ENCODE measurements at places on chromosomes 16 and 17.

DNA sequence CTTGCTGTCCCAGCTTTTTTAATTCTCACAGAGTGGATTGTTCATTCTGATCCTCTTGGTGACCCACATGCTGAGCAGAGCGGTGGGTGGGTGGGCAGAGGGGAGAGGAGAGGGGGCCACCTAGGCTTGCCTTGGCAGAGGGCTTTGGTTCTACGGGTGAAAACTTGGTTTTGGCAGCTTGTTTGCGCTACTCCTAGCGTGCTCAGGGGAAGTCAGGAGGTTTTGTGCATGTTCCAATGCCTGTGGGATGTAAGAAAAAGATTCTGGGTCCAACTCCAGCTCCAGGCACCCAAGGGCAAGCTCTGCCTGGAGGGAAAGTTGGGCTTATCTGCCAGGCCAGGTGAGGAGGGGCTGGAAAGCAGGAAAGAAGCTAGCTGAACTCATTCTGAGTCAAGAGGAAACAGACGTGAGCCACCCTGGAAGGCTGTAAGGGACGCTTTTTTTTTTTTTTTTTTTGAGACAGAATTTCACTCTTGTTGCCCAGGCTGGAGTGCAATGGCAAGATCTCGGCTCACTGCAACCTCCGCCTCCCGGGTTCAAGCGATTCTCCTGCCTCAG lies 169.1 kb downstream of the WSCD1 start:
- DNase-seq = no peak

GRCh38 chr16:87963400-87963799 lies 12.2 kb downstream of the BANP start:
- DNase-seq = no peak

DNA sequence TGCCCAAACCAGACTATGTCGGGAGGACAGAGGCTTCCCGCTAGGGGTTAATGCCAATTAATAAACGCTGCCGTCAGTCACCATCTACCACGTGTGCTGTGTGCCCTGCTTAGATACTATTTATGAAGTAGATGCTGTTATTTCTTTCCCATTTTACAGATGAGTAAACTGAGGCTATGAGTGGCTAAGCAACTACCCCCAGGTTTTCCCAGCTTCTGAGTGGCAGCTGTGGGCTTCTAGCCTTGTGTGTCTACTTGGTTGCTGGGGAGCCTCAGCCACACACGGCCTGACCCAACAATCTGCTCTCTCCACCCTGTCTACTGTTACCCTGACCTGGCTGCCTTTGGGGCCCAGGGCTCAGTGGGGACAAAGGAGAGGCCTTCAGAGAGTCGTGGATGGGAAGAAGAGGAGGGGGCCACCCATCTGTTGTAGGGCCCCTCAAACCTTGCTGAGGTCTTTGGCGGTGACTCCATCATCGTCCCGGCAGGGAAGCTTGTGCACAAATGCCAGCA lies 7.1 kb downstream of the GIT1 start:
- no peak for DNase-seq

DNA sequence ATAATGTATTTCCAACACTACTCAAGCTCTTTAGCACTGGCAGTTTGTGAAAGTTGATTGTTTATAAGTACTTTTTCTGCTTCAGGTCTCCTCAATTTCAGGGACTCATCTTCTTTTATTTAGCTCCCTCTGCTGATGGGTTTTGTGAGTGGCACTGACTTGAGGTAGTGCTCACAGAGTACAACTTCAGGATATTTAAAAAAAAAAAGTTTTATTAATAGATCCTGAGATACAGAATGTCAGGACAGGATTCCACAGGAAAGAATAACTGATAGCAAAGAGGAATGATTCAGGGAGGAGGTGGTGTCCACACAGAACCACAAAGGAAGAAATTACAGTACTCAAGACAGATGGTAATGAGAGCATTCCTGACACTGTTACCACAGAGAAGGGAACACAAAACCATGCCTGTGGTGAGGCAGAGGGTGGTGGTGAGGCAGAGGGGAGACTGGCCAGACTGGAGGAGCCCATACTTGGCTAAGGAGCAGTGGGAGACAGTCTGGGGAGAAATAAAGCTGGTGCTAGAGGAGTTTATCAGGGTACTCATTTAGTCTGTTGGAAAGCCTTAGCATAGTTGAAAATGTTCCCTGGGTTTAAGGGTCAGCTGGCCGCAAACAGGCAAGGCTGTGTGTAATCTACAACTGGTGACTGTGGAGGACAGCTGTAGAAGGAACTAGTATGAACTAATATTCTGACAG lies 63.7 kb downstream of the SPAG9 start:
- no peak for DNase-seq

- no peak for DNase-seq
Measured at GRCh38 chr17:27207073-27207513, 86.8 kb upstream of the WSB1 start.

GRCh38 chr16:10180771-10181163 lies 1.5 kb downstream of the GRIN2A start:
- DNase-seq = peak; percentile 3

DNA sequence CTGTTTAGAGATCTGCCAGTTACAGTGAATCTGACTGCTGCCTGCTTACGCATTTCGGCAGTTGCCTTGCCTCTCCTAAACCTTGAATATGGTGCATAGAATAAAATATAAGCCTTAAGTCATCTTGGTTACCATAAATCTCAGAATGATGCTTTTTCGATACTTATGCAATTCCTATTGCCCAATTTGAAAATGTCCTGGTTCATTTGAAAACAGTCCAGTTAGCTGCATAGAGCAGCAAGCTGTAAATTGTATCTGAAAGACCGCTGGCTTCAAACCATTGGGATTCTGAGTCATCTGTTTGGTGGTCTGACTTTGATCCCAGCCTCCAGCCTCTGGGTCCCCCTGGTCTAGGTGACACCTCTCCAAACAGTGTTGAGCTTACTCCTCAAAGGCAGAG lies 2.7 kb upstream of the PRKCA start:
- DNase-seq = no peak

DNA sequence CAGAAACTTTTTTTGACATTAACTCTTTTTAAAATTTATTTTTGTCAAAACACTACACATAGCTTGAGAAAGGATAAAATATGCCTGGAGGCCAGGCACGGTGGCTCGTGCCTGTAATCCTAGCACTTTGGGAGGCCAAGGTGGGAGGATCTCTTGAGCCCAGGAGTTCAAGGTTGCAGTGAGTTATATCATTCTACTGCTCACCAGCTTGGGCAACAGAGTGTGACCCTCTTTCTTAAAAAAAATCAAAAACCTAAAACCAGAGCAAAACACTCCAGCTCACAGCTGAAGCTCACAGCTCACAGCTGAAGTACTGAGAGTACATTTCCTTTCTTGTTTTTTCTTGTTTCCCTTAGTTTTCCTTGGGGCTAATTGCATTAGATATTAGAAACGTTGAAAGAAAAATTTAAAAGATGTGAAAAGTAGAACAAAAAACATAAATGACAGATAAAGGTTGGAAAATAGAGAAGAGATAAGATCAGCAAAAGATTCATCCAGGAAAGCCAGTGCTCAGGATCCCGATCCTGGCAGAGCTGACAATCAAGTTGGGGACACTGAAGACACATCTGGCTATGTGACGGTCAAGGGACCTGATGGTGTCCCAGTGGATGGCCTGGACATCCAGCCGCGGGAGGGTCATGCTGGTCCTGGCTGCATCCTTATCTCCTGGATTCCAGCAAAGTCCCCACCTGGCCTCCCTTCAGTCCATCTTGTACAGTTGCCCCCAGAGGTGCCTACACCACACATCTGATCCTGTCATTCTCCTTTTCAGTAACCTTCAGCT lies 9.8 kb downstream of the CHST6 start:
- no peak for DNase-seq

- no peak for DNase-seq
Measured at GRCh38 chr17:44865931-44866330, 18.2 kb downstream of the HIGD1B start.

DNA sequence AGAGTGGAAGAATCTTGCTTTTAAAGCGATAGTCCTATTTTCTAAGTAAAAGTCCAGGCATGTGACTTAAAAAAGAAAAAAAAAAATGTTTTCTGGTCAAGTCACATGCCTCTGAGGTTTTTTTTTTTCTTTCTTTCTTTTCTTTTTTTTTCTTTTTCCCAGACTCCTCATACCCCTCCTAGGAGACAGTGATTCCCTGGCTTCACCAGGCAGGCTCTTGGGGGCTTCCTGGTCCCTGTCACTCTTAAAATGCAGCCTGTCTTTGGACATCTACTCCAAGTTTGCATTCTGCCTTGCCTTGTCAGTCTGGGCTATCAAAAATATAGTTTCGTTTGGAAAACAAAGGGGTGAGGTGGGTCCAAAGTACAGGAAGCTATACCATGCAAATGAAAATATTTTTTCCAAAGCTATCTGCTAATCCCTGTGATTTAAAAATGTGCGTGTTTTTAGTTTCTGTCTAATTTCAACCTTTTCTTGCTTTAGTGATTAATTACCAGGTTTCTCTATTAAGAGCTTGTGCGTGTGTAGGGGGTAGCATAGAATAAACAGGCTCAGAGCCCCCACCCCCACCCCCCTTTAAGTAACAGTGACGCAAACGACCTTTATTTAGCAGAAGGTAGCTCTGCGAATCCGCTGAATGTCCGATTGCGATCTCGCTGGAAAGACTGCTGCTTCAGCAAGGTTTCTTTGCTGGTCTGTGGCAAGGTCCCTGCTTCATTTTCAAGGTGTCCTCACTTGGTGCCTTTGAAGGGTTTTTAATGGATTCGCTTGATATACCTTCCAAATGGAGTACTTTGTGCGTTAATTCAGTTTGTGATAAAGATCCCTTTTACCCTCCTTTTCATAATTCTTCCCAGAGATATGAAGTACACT lies 510.2 kb downstream of the WWOX start:
- DNase-seq = no peak

DNA sequence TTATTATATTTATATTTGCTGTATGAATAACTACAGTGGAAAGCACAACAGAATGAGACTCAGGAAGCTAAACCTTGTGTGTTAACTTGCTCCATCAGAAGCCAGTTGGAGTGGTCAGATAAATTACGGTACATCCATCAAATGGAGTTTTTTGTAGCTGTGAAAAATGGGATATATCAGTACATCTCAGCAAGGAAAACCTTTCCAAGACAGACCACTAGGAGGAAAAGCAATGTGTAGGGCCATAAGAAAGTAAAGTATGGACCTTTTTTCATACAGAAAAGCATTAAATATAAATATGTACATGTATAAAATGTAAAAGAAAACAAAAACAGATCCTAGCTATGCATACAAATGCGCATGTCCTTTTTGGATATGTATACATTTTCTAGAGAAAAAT lies 403.8 kb upstream of the CDH11 start:
- DNase-seq = no peak

GRCh38 chr16:19186408-19186807 lies 18.4 kb downstream of the SYT17 start:
- DNase-seq = no peak

DNA sequence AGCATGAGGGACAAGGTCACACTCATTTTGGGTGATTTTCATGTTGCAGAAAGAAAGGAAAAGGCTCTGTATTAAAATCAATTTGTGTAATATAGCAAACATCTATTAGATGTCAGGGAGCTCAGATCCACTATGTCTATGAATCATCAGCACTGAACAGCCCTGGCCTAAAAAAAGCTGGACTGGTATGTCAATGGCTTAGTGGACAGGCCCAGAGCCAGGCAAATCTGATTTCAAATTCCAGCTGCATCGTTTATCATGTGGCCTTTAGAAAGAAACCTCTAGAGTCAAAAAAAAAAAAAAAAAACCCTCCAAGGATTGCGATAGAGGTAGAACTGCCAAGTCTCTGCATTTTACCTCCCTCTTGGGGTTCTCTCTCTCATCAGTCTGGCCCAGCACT lies 5.4 kb downstream of the GAS7 start:
- no peak for DNase-seq

- DNase-seq = no peak
Measured at GRCh38 chr17:3978421-3979289, 14.4 kb upstream of the ATP2A3 start.

DNA sequence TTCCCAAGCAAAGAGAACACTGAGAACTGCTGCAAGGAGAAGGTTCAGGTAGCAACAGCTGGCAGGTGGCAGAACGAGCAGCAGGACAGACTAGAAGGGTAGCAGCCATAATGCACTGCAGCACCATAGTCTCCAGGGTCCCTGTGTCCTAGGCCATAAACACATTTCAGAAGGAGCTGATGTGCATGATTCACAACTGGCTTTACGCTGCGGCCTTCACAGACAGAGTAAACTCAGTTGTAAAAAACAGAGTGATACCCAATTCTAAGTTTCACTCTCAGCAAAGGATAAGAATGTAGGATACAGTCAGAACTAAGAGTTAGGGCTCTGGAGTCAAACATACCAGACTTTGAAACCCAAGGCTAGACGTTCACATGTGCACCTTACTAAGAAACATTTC lies 24.4 kb downstream of the ARHGAP17 start:
- no peak for DNase-seq
